NCI-H1436 treated with DMSO at 0.1 percent for 48 hours (cell line): ENCODE measurements at places on chromosomes 5 and 9.

GRCh38 chr5:131482617-131483016 is 152.4 kb downstream of the RAPGEF6 start:
- no peak for DNase-seq

DNA sequence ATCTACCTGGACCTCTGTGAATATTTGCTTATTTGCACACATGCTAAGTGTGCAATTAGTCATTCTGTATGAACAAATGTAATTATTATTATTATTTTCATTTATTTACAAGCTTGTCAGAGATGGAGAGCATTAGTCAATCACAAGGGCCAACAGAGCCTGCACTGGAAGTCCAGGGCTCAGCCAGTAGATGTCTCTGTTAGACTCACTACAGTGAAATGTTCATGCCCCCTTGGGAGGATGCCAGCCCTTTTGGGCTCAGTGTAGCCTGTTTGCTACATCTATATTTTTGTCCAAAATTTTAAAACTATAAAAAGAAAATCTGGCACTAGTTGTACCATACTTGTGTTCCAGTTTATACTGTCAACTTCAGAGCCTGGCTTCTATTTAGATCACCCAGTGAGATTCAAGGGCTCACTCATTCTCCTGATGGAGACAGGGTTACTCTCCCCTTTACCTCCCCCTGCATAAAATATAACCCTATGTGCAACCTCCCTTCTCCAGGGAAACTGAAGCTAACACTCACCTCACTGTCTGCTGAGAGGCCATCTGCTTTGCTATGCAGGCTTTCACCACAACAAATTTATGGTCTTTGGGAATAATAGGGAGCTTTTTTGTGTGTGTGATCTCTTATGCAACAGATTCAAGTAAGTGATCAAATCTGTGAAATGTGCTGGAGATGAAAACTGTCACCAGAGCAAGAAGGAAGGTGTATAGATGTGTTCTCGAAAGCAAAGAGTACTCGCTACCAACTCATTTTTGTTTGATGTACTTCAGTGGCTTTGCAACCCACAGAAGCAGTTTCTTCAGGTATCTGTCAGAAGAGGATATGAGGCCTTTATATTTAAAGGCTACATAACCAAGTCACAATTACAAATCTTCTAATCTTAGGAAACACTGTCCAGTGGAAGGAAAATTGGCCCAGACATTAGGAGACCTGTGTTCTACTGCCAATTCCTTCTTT is 99.9 kb upstream of the TLE4 start:
- no peak for DNase-seq

- no peak for DNase-seq
These were observed 464.5 kb downstream of the ICE1 start for GRCh38 chr5:5886812-5887486.

DNA sequence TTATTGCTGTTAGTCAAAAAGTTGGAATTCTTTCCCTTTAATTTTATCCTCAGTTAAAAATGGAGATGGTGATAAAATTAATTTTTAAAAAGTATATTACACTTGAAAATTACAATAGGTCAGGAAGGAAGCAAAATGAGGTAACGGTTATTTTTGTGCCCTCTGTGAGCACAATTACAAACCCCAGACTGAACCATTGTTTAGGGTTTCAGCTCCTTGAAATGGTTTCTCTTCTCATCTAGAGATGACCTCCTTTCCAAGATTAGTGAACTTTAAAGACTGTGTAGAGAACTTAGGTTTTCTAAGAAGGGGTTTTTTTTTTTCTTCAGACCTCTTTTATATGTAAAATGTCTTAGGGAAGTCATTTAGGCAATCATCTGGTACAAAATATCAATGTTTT is 126.2 kb upstream of the CHD1 start:
- no peak for DNase-seq

DNA sequence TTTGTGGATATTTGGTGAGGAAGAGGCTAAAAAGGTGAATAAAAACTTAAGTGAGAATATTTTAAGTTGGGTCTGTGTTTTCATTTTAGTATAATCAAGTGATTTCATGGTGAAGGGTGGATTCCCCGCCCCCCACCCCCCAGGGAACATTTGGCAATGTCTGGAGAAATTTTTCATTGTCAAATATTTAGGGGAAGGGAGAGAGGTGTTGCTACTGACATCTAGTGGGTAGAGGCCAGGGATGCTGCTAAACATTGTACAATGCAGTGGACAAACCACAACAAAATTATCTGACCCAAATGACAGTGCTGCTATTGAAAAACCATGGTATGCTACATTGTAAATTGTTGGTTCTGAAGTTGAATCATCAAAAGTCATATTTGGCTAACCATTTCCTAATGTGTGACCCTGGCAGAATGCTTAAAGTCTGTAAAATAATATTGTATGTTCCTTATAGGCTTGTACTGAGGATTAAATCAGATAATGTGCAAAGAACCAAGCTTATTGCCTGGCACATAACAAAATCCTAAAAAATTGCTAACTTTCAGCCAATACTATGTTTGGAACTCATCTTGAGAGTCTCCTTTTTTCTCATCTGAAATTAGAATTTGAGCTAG is 5.6 kb downstream of the C5orf24 start:
- no peak for DNase-seq

GRCh38 chr9:121822093-121823085 is 171.0 kb downstream of the DAB2IP start:
- no peak for DNase-seq

DNA sequence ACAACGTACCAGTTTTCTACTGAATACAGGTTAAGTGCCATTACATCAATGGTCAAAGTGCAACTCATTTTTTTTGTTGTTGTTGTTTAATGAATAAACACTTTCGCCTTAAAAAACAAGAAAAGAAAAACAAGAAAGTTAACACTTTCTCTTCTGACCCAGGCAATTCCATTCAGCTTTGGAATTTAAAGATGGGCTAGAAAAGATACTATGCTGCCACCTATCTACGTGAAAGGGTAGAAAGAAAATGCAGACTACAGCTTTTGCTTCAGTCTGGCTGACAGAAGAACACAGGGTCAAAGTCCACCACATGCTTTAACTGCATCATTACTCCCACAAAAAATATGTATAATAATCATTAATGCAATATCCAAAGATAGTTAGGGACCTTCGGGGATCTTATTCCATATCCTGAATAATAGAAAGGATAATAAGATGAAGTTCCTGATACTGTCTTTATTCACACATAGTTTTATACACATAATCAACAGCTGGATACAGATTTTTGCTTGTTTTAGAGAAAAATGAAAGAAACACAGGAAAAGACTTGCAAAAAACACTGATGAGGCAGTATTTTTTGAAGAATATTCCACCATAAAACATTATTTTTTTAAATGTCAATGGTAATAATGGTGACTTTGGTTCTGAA is 40.4 kb downstream of the ZDHHC21 start:
- no peak for DNase-seq

DNA sequence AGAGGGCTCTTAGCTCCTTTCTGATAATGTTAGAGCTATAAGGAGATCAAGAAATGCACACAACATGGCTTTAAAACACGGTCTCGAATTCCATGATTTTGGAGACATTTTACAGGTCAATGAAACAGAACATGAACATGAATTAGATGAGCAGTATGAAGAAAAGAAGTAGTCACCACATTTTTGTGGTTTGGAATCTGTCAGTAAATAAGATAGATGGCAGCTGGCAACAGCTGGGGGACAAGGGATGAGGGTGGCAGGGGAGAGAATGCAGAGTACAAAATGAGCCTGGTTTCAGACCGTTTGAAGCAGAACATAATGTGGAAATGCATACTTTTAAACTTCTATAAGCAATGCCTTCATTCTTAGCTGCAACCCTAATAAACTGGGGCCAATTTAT is 107.1 kb downstream of the OXCT1 start:
- no peak for DNase-seq

DNA sequence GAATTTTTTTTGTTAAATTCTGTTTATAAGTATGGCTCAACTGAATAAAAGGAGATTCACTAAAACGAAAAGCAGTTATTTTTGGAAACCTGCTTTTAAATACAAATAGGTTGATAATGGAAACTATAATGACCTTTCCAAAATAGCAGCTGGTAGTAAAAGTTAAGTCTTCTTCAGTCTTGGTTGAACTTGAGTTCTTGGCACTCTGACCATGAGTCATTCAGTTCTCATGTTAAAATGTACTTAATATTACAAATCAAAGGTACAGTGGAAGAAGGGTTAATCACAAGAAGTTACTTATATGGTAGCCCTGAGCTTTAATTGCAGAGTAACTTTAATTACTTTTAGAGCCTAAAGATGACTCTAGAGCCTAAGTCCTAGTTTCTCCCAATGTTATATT is 62.1 kb downstream of the KLF9 start:
- no peak for DNase-seq

GRCh38 chr9:114214686-114215414 is 59.5 kb downstream of the COL27A1 start:
- no peak for DNase-seq

DNA sequence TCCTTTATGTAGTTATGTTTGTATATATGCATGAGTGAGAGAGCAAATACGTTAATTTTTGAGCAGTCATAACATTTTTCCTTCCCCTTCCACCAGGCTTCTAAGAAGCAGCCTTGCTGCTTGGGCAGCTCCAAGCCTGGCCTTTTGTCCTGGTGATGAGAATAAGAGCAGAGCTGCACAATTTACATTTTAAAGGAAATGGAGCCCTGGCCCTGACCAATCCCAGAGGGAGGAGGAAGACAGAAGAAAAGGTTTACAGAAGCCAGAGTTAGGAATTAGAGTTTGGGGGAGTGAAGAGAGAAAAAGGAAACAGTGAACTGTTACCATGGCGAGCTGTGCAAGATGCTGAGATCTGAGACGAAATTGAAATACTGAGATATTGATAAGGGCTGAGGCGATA is 25.3 kb upstream of the EFNA5 start:
- DNase-seq: no peak

- DNase-seq: no peak
These were observed 683 bp downstream of the OSMR start for GRCh38 chr5:38846379-38847011.

DNA sequence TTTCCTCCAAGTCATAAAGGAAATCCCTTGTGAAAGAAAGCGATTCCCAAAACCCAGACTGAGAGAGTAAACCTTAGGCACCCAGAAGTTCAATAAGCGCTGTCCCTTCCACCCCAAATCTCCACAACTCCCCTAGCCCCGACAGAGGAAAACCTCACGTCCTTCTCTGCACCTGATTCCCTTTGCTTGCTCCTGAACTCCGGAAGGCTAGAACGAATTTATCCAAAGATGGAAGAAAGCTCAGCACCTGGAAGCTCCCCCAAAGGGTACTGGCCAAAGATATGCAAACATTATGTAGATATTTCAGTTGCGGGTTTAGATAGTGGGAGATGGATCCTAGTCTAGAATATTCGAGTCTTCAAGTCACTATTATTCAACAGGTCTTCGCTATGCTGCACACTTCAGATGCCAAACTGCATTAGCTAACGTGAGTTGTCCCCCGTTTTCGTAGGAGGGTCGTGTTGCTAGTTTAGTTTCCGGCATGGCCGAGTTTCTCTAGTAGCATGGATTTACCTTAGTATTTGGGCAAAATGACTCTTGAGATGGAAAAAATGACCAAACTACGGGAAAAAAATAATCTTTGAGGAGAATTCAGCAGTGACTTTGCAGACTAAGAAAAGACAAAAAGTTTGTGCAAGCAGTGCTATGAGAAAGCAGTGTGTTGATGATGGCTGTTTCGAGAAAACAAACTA is 27.7 kb downstream of the NR2F1 start:
- DNase-seq: no peak

DNA sequence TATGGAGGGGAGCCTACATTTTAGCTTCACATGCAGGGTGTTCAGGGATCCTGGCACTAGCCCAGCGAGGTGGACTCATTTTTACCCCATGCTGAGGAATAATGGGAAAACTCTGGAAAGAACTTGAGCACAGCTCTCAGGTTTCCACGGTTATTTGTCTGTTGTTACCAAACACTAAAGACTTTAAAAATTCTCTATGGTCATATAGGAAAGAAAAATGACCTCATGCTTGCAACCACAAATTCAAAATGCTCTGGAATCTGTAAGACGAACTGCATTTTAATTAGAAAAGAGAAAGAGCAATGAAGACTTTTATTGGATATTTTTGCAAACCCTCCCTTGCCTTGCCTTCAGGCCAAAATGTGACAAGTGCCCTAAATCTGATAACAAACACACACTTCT is 606.9 kb downstream of the EBF1 start:
- no peak for DNase-seq

- no peak for DNase-seq
These were observed 295.5 kb upstream of the EFNA5 start for GRCh38 chr5:107966201-107966600.

GRCh38 chr9:94872083-94872833 is 145.8 kb downstream of the AOPEP start:
- no peak for DNase-seq

DNA sequence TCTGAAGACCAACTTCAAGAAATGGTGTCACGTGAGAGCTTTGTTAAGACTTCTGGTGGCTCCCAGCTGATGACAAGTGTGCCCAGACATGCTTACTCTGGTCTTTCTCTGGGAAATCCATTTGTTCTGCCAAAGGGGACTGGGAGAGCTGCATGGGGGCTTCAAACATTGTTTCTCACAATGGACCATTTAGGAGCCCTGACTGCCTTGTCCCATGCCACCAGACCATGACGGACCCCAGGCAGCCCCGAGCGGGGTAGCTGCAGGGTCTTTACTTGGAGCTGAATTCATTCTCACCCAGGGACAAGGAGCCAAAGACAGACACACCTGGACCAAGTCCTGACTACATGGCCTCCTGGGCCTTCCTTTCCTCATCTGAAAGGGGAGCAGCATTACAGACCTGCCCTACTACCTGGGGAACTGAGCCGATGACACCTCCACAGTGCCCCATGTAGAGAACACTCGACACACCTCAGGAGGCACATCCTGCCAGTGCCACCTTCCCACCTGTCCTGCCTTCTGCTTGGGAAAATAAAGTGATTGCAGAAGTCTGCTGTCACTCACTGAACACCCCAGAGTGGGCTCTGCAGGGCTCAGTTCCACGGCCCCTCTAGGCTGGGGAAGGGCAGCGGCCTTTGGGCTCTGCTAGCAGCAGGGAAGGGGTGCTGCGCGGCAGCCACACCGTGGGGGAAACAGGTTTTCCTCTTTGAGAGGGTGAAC is 169.0 kb downstream of the DAB2IP start:
- DNase-seq: no peak

GRCh38 chr9:136960212-136960937 is 8.3 kb downstream of the LCN12 start:
- no peak for DNase-seq

GRCh38 chr5:92695123-92696003 is 885.7 kb downstream of the NR2F1-AS1 start:
- no peak for DNase-seq

GRCh38 chr5:109833946-109834345 is 144.2 kb downstream of the MAN2A1 start:
- DNase-seq: no peak

GRCh38 chr5:84016085-84016484 is 295.4 kb upstream of the HAPLN1 start:
- DNase-seq: no peak

GRCh38 chr5:14669975-14670374 is 5.5 kb downstream of the OTULIN start:
- no peak for DNase-seq
